Activated CD4-positive, alpha-beta T cell treated with anti-CD3 and anti-CD28 coated beads, Interleukin-10, Interleukin-2, amounts not matched to agents 100 ng/mL and 50 ng/mL, durations not matched to agents 16 hours and 8 hours (primary cell): ENCODE measurements at places on chromosomes 16 and 17.
A peak's percentile ranks its signal among the peaks of the same experiment; 100 is the strongest.

GRCh38 chr17:9875441-9875840, 29.6 kb downstream of the RCVRN start:
- DNase-seq, result no peak

DNA sequence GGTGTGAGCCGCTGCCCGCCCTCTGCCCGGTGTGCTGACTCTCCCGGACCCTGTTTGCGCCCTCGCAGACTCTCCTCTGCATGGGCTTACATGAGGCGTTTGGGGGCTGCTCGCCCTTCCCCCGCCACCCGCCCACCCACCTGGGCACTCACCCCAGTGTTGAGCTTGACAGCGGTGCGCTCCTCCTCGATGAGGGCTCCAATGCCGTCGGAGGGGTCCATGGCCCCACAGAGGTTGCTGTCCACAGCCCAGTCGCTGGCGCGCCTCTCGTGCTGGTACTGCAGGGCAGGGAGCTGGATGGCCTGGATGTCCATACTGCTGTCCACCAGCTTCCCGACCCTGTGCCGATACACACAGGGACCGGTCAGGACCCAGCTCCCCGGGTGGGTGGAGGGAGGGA, 21.4 kb upstream of the RNPS1 start:
- no peak for DNase-seq

DNA sequence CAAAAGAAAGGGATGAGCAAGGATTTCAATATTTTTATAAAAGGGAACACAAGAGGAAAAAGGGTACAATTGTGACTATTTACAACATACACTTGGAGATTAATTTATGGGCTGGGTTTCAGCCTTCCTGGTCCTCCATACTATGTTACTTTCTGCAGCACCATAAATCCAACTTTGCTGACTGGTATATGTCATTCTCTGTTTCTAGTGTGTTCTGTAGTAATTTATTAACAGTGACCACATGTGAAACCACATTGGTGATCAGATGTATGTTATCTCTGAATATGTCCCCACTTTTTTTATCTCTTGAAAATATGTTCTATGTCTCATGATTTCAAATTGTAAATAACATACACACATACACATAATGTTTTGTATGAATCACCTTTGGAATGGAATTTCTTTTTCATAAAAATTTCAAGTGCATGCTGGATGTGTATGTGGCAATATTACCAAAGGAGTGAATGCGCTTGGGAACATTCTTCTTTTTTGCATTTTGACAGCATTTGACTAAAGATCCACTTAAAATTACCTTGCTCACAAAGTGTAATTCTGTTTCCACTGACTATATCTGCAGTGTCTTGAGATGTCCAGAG, 2.9 kb upstream of the LYRM9 start:
- DNase-seq, result no peak

DNA sequence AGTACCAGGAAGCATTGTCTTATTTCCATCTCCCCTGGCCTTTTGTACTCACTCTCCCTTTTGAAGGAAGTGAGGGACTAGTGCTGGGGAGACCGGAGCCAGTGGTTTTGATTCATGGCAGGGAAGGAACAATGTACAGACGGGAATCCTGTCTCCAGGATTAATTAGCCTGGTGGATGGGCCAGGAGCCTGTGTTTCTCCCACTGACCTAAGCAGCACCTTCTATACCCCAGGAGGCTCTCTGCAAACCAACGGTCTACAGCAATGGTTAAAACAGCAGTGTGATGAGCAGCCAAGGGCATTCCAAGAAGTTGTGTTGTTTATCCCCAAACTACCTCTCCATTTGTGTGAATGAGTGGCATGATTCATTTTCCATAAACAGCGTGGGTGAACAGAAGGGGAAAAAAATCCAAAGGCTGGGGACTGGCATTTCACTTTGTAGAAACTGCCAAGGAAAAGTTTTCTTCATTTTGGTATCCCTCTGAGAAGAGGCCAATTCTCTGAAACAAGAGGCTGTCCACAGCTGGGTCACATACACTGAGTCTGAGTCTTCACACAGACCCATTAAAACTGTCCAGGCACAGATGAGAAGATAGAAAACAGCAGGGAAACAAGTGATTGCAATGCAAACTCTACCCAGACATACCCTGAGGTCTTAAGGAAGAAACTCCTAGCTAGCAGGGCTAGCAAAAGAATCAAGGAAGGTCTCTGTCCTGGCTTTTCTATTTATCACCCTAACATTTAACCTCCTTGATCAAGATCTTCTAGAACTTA, 18.1 kb downstream of the ANKFN1 start:
- DNase-seq, result no peak

DNA sequence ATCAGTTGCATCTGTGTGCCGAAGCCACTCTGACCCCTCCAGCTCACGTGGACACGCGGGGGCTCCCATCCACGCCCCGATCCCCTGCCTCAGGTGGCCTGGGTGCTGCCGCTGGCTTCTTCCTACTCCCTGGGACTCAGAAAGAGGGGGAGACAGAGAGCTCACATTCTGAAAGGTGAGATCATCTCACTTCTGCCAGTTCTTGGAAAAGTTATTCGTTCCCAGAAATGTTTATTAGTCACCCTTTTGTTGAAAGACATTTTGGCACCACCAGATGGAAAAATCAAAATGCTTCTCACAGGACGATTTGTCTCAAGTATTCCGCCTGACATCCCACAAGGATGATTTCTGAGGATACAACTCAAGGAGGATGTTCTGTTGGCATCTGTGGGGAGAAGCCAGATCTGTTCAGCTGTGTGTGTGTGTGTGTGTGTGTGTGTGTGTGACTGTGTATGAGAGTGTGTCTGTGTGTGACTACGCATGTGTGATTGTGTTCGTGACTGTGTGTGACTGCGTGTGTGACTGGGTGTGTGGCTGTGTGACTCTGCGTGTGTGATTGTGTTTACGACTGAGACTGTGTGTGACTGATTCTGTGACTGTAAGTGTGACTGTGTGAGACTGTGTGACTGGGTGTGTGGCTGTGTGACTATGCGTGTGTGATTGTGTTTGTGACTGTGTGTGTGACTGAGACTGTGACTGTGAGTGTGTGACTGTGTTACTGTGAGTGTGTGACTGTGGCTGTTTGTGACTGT, 207.3 kb downstream of the NTN1 start:
- peak; percentile 38 for DNase-seq

DNA sequence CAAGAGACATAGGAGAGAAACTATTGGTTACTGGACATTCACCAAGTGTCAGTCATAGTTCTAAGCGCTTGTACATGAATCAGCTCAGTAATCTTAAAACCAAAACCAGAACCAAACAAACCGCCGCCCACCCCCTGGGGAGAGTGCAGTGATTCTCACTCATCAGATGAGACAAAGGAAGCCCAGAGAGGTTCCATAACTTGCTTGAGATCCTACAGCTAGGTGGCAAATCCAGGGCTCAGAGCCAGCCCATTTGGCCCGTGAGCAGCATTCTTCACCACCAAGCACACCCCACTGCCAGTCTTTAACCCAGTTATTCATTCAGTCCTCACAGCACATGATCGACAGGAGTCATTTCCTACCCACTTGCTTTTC, 37.2 kb upstream of the RGS9 start:
- DNase-seq, result peak; percentile 91

DNA sequence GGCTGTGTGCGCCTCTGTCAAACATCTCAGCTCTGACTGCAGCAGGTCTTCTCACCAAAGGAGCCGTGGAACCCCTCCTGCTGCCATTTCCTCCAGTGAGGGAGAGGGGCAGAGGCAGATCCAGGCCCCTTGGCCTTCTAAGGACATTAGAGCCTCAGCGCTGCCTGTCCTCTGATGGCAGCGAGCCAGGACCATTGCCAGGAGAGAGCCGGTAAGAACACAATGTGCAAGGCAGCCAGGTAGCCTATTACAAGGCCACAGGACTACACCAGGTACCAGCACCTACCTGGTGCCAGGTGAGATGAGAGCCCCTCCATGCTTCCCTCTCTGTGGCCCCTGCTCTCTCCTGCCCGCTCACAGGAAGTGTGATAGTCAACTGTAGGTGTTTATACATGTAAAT, 11.0 kb downstream of the LRRC75A start:
- DNase-seq, result no peak

DNA sequence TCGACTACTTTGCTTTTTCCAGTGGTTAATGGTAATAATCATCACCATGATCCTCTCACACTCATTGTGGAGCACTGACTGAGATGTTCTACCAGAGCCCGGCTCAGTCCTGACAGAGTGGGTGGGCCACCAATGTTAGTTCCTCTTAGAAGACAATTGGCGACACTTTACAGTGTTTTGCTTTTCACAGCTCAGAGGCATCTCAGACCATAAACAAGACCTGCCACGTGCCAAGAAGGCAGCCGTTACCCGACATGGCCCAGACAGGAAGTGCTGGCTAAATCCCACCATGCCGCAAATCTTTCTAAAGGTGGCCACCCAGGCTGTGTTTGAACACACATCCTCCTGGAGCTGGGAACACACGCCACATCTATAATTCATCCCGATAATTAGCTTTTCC, 103.7 kb downstream of the XYLT1 start:
- no peak for DNase-seq

GRCh38 chr16:53766304-53767016, 62.5 kb downstream of the FTO start:
- no peak for DNase-seq

DNA sequence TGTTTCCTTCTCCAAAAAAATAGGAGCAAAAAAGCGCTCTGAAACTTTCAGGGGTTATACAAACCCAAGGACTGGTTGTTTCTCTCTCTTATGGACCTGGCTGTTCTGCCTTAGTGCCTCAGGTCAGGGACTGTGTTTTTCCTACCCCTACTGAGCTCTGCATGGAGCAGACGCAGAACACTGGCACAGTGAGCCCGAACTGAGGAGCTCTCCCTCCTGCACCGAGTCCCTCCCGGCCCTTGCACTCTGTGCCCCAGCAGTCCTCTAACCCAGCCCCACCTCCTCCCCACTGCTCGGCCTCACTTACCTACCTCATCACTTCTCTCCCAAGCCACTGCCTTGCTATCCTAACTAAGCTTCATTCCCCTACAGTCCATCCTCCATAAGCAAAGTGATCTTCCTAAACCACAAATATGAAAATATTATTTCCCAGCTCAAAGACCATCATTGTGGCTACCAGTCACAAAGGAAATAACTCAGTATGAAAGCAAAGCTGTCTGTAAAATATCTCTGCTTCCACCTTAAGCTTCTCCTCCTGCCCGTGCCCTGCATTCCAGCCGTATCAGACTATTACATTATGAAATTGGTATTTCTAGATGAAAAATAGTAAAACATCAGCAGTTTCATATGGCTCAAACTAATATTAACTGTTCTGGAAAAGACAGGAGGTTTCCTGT, 13.6 kb downstream of the MEIOB start:
- no peak for DNase-seq

DNA sequence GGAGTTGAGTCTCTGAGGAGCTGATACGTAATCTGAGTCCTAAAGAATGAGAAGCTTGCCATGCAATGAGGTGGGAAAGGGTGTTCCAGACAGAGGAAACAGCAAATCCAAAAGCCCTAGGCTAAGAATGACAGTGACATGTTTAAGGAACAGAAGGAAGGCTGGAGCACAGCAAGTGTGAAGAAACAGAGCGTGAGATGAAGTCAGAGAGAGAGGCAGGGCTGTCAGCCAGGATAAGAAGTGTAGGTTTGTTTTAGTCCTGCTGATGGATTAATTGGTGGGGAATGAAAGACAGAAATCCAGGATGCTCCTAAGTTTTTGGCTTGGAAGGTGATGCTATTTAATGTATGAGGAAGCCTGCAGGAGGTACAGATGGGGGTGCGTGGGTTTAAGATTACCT, 14.5 kb downstream of the MMP28 start:
- no peak for DNase-seq

- DNase-seq, result no peak
These were observed 341.9 kb upstream of the CDH11 start for GRCh38 chr16:65463652-65464260.

DNA sequence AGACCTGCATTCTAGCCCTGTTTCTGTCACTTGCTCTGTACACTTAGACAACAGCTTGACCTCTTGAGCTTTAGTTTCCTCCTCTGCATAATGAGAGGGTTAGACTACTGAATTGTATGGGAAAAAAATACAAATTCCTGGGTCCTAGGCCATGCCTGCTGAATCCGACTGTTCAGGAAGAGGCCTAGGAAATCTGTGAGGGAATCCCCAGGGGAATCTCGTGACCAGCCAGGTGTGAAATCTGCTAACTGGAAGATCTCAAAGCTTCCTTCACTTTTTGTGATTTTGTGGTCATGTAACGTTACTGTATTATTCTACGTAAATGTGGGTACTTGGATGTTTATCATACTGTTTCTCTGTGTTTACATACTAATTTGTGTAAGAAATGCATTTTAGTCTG, 58.2 kb downstream of the CYLD start:
- no peak for DNase-seq

DNA sequence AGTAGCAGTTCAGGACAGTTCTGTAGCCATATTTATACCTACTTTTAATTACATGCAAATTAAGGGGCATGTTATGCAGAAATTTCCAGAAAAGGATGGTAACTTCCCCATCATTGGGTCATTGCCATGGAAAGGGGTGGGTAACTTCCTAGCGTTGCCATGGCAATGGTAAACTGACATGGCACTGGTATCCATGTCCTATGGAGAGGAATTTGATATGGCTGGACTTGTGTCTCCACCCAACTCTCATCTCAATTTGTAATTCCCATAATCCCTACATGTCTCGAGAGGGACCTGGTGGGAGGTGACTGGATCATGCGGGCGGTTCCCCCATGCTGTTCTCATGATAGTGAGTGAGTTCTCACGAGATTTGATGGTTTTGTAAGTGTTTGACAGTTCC, 35.6 kb upstream of the CACNG4 start:
- no peak for DNase-seq

GRCh38 chr17:6380915-6381438, 53.9 kb downstream of the AIPL1 start:
- DNase-seq, result no peak

GRCh38 chr17:30495586-30495985, 18.4 kb downstream of the GOSR1 start:
- no peak for DNase-seq

DNA sequence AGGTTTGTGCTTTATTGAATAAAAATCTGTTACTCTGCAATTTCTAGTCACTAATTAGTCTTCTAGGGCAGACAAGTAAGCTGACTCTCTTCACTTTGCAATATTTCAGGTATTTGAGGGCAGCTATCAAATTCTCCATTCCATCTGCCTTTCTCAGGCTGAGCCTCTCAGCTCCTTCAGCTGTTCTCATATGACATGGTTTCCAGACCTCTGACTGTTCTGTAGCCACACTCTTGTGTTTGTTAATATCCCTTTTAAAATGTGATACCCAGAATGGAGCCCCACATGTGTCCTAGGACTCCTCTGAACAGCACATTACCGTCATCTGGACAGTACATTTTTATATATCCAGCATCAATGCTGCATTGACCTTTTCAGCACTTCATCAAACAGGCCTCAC, 46.1 kb upstream of the MTMR4 start:
- DNase-seq, result no peak

GRCh38 chr16:66844009-66844341, 239 bp upstream of the CA7 start:
- no peak for DNase-seq

- DNase-seq, result no peak
These were observed 19.1 kb upstream of the HEXD start for GRCh38 chr17:82399041-82399441.

DNA sequence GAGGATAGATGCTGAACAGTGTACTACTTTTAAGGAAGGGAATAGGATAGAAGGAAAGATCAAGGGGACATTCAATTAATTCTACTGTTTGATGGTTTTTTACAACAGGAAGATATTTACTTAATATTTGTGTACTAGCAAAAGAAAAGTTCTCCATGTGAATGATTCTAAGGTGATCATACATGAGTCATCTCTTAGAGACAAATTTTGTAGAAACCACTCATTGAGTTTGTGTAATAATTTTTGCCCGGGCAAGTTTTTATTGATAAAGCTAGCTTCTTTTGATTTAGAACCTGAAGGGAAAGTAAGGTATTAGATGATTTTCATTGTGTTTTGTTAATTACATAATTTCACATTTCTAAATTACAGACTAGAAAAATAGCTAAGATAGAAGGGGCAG, 172.8 kb upstream of the PSMD7 start:
- no peak for DNase-seq
